AG09319 (cell line): ENCODE measurements at places on chromosomes 16 and 17.

DNA sequence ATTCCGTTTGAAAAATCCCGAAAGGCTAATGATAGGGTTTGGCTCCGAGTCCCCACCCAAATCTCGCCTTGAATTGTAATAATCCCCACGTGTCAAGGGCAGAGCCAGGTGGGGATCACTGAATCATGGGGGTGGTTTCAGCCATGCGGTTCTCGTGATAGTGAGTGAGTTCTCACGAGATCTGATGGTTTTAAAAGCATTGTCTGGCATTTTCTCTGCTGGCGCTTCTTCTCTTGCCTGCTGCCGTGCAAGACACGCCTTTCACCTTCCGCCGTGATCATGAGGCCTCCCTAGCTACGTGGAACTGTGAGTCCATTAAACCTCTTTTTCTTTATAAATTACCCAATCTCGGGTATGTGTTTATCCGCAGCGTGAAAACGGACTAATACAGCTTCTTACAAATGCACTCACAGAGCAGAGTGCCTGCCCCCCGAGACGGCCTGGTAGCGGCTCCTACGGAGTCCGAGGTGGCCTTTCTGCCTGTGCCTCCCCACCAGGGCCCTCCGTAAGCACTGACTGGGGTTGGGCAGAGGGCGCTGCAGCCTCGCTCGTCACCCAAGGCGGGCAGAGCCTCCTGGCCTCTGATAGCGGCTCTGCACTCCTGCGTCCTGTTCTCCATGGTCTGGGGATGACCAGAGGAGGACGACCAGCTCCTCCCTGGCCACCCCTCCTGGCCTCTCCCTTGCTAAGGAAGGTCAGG lies 131.7 kb downstream of the FOXL1 start:
- no peak for DNase-seq

GRCh38 chr16:57728336-57729181 lies 7.0 kb upstream of the KATNB1 start:
- DNase-seq, result no peak

DNA sequence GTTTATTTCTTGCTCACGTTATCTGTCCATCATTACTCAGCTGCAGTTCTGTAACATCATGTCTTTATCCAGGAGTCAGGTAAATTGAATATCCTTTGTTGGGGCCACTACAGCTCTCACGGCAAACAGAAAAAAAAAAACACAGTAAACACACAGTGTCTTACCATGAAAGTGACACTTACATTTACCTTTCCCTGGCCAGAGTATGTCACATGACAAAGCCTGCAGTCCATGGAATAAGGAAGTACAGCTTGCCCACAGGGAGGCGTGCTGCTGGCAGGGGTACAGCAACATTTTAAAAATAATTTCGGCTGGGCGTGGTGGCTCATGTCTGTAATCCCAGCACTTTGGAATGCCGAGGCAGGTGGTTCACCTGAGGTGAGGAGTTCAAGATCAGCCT lies 85.7 kb upstream of the HS3ST4 start:
- DNase-seq, result no peak

DNA sequence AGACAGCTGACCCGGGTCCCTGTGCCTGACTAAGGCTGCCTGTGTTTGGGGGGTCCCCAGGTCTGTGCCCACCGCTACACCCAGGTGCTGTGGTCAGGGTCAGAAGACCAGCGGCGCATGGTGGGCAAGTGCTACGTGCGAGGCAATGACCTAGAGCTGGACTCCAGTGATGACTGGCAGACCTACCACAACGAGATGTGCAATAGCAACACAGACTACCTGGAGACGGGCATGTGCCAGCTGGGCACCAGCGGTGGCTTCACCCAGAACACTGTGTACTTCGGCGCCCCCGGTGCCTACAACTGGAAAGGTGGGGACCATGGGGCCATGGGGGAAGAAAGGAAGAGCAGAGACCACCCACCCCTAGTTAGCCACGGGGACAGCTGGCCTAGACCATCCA lies 12.1 kb downstream of the ITGA3 start:
- no peak for DNase-seq

GRCh38 chr17:5832886-5833285 lies 237.3 kb upstream of the WSCD1 start:
- DNase-seq, result peak; percentile 29

DNA sequence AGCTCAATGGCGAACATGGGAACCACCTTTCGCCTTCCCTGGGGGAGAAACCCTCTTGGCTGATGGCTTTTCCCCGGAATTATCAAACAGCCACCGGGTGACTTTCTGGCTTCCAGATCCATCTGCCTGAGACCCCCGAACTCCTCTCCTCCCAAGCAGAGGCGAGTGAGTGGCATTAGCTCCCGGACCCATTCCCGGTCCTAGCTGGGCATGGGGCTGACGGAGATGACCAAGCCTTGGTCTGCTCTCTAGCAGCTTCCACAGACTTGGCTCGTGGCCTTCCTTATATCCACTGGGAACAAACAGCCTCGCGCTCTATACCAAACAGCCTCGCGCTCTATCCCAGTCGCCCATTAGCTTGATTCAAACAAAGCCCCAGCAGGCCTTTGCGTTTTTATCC lies 62.4 kb downstream of the CCDC182 start:
- no peak for DNase-seq
